Cerebellar nuclear complex (tissue), 1 donor: ENCODE measurements at places on chromosomes 6 and 20.

DNA sequence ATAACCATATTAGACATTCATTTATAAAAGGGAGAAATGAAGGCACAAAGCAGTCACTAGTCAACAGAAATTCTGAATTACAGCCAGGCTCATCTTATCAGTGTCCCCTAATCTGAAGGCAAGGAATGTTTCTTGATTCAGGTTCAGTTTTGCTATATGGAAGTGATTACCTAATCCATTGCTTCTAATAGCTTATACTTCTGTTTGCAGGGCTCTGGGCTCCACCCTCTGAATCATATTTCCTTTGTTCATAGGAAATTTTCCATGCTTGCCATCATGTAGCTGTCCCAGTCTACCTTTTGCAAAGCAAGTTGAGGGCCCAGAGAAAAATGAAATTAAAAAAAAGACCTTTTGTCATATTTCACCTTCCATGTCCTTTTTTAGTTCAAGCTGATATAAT, 96.0 kb downstream of the LCA5 start:
- no peak for DNase-seq

- no peak for DNase-seq
Measured at GRCh38 chr6:168417679-168418557, 23.1 kb upstream of the SMOC2 start.

DNA sequence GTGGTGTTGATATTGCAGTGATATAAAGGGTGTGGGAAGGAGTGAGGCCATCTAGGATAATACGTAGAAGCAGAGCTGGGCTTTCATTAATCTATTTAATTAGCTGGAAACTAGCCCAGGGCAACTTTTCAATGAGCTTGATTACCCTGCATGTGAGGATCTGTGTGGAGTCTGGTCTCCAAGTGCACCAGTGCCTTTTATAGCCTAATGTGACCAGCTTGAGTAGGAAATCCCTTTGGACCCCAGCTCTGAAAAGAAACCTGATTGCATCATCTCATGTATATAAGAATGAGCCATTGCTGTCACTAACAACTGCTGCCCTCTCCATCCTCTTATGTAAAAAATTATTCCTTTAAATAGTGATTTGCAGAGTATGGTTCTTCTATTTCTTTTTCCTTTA, 72.6 kb downstream of the CD109 start:
- no peak for DNase-seq

DNA sequence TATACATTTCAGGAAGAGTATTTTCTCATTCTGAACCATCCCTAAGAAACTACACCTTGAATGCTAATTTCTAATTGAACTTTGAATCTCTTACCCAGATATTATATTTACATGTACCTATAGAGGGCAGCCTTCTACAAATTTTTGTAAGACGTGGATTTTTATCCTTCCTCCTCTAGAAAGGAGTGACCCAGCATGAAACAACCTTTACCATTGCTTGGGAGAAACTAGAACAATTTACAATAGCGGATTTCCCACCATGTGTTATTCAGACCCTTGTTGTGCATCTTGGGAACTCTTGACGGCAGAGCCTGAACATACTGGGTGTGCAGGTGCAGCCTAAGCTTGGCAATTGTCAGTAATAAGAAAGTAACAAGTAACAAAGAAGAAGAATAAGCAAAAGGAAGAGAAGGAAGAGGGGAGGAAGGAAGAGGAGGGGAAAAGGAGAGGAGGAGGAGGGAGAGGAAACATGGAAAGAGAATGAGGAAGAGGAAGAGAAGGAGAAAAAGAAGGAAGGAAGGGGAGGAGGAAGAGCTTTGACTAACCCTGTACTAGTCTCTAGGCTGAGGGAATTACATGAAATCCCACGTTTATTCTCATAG, 10.8 kb upstream of the TAAR1 start:
- no peak for DNase-seq

DNA sequence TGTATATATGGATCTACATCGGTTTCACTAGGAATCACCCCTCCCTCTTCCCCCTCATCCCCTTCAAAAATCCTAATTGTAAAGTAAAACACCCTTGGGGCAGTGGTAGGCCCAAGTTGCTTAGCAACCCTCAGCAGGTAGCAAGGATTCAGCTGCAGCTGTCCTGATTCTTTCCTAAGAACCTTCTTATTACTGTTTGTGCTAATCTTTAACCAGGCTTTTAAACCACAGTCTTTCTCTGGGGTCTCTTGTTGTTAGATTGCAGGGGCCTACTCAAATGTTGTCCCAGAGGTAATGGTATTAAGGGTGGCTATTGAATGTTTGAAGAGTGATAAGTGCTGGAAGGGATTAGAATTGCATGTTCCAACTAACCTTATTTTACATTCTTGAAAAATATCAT, 46.4 kb downstream of the PRL start:
- no peak for DNase-seq

GRCh38 chr6:56475736-56476457, 166.8 kb downstream of the DST start:
- no peak for DNase-seq

DNA sequence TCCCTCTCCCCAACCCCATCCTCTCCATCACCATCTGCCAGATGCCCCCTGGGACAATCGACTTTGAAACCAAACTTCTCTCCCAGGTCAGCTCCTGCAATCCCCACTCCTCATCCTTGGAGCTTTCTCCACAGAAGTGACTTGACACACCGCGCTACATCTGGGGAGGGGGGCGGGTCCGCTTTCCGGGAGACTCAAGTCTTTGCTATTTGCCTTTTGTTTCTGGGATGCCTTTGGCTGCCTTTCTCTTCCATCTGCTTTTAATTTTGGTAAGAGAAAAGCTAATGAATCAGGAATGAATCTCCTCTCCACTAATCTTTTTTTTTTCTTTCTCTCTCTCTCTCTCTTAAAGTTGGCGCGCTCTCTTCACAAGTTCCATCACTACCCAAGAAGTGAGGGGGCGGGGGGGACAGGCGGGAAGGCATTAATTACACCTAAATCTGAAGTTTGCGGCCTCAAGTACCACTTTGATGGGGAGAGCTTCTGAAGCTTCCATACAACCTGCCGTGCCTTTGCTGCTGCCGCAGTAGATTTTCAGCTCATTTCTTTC, 664 bp upstream of the TPBG start:
- DNase-seq = no peak

GRCh38 chr6:52497652-52498408, 77.7 kb downstream of the EFHC1 start:
- no peak for DNase-seq

DNA sequence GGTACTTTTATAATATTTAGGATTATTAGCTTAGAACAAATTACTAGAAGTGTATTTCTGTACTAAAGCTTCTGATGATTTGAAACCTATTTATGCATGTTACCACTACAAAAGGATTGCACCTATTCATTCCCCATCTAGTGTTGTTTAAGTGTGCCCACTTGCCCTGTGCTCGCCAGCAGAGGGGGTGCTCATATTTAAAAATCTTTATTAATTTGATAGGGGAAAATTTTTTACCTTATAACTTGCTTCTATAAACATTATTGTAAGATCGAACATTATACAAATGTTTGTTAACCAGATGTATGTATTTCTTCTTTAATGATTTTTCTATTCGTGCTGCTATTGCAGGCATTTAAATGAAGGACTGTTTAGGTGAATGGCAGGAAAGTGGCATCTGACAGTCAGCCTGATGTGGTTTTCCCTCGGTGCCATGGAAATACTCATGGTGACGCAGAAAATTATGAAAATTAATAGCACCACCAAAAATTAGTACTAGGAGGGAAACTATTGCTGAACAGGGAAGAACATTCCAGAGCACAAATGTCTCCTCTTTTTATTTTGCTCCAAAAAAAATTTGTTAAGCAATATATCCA, 44.1 kb upstream of the FNDC1 start:
- DNase-seq = no peak

GRCh38 chr6:35320031-35320410, 22.3 kb upstream of the PPARD start:
- DNase-seq = no peak

GRCh38 chr6:44253307-44254101, 3.8 kb downstream of the SLC35B2 start:
- DNase-seq = no peak

DNA sequence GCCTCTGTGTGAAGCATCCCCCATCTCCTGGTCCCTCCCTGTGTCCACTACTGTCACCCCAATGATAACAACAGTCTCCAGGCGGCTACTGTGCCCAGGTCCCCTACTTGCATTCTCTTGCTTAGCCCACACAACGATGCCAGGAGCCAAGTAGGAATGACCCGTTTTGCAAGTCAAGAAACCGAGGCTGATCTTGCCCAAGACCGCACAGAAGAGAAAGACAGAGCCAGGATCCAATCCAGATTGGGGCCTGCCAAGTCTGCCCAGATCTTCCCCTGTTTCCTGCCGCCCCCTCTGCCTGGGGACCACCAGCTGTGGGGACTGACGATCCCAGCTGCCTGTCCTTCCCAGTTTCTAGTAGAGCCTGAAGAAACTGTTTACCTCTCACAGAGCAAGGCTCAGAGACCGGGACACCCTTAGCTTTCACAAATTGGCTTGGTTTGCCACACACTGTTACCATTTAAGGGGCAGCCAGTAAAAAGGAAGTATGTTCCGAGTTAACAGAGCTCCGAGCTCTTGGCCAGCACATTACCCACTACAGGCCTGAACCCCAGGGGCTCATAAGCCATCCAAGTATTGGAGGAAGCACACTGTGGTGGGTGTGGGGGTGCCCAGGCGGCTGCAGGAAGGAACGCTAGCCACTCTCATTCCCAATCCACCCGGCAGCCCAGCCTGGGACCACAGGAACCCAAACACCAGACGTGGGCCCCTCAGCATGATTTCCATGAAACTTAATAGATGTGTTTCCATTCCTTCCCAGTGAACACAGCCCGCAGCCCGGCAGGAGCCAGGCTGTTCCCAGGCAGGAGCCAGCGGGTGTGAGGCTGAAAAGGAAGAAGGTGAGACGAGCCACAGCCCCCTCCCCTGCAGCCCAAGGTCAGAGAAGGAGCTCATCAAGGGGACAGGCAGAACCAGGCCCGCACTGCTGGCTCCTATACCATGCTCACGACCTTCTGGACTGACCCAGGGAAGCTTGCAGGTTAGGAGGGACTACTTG, 7.9 kb downstream of the KIAA1755 start:
- no peak for DNase-seq

GRCh38 chr6:118354641-118355040, 193.5 kb upstream of the PLN start:
- DNase-seq = no peak

GRCh38 chr6:14634072-14634471, 516.5 kb downstream of the CD83 start:
- no peak for DNase-seq

- no peak for DNase-seq
Measured at GRCh38 chr6:108720827-108721226, 127.4 kb upstream of the ARMC2 start.

DNA sequence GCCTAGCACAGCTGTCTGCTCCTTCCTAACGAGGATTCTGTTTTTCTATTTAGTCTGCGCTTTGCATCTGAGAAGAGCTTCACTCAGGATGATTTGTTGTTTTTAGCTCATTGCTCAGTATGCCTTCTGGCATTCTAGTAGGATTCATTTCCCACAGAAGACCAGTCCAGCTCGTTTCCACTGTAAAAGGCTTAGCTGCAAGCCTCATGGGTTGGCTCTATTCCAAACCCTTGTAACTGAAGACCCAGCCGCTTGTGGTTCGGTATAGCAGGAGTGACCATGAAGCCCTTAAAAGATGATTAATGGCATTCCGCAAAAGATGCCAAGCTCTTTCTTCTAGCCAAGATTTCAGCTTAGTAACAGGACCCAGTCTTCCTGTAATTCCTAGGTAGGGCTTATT, 7.2 kb downstream of the ADGRF1 start:
- DNase-seq = no peak

GRCh38 chr20:17624070-17624469, 54.2 kb downstream of the DSTN start:
- DNase-seq = no peak

DNA sequence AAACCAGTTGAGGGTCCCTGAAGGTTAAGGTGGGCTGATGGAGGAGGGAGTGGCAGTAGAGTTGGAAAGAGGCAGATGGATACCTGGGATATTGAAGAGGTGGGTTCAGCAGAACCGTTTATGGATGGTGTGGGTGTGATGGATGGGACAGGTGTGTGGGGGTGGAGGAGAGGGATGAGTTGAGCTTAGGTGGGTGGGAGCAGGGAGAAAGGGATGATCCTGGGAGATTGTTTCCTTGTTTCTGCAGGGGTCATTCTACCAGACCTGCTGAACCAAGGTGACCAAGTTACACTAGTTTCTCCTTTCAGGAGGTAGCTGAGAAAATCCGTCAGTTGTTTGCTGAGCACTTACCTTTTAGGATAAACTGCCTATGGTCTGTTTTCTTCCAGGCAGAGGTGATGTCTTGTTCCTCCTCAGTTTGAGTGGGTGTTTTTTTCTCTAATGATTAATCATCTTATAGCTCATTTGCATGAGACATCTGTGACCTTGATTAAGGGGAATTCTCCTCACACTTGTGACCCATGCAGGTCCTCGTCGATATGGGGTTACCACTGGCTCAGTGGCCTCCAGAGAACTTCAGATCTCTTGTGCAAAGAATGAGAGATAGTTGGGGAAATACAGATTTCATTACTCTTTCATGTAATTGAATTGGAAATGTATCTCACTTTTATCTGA, 53.0 kb downstream of the FARS2 start:
- no peak for DNase-seq

DNA sequence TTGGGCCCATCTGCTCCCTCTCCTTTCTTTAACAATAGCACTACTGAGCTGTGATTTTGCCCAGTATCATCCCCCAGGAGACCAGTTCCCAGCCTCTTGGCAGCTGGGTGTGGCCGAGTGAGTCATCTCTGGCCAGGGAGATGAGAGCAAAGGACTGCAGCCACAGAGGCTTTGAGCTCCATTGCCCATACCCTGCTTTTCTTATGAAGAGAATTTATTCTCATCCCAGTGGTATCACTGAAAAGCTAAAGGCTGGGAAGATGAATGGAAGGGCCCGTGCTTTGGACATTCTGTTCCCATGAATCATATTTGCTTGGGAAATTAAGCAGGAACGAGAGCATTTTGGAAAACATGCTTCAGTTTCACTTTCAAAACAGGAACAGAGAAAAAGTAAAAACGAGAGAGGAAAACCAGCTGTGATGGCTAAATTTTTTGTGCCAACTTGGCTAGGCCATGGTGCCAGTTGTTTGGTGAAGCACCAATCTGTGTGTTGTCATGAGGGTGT, 14.9 kb downstream of the CST3 start:
- DNase-seq = no peak

- no peak for DNase-seq
Measured at GRCh38 chr20:38726804-38727606, 2.7 kb downstream of the SLC32A1 start.
